ENCODE measurements at places on chromosomes 7 and 10.

GRCh38 chr10:79007421-79008319 is 61.1 kb upstream of the ZMIZ1 start:
- no peak for DNase-seq

DNA sequence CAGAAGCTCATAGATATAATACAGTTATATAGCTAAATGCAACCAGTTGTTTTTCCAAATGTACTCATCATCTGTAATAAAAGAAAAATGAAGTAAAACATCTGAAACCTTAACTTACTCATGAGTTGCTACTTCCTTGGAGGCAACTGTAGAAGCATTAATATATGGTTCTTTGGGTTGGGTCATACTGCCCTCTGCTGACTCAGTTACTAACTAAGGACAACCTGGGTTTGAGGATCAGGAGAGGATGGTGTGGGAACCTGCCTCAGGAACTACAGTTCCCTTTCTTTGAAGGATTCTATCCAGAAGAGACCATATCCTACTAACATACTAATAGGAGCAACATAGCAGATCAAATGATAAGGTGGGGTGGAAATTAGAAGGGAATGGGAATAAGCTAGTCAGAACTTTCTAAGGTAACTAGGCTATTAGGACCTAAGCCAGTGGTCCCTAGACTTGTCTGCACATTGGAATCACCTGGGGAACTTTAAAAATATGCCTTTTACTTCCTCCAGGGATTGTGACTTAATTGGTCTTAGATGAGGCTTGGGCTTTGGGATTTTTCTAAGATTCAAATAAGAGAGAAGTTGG is 20.7 kb downstream of the COX15 start:
- DNase-seq = peak; percentile 81

DNA sequence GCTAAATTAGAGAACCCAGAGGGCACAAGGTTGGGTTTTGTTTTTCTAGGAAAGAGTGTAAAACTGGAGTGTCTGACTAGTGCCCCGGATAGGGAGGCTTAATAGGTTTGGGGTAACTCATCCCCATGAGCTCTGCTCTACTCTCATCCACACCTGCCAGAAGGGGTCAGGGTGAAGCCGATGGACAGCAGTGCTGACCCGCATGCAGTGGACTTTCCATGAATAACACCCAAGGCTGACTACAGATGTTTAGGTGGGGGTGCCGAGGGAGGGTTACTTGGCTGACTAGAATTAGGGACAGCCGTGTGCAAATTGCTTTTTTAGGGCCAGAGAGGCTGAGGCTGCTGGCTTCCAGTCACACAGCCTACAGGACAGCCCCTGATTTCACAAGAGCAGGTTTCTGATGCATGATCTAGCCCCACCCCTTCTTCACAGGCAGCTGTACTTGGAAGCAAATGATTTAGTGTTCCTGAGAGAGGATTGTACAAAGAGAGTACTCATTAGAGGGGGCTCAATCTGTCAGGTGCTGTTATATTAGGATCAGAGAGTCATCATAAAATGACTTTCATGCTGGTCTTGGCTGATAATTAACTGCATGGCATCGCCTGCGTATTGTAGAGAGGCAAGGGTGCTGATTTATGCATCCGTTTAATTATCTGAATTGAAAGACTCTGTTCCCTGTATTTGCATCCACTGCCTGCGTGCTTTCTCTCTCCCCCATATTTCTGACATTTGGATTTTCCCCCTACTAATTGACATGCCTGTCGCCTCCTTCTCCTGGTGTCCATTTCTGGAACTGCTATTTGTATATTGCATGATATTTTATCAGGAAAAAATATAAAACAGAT is 9.5 kb downstream of the INHBA start:
- DNase-seq = no peak

- peak; percentile 16 for DNase-seq
Measured at GRCh38 chr7:148790131-148790726, 91.5 kb downstream of the CUL1 start.

- no peak for DNase-seq
Measured at GRCh38 chr10:61869041-61869675, 32.3 kb upstream of the ARID5B start.

- DNase-seq = peak; percentile 5
Measured at GRCh38 chr10:91665842-91666241, 33.0 kb upstream of the PPP1R3C start.

- no peak for DNase-seq
Measured at GRCh38 chr7:159108491-159108890, 36.2 kb downstream of the VIPR2 start.

DNA sequence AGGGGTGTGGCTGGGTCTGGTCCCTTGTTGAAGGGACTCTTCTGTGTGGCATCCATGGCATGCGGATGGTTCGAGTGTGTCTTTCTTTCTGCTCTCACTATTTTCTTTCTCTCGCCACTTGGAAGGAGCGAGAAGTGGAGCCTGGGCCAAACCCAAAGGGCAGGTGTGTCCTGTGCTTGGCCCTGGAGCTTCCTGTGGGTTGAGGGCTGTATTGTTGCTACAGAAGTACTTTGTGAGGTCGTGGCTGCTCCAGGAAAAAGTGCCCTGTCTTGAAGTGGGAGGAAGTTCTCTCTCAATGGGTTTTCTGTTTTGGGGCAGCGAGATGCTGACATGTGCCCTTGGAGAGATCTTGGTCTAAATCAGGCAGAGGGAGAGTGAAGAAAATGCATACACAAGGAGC is 72.0 kb downstream of the DOCK1 start:
- no peak for DNase-seq

DNA sequence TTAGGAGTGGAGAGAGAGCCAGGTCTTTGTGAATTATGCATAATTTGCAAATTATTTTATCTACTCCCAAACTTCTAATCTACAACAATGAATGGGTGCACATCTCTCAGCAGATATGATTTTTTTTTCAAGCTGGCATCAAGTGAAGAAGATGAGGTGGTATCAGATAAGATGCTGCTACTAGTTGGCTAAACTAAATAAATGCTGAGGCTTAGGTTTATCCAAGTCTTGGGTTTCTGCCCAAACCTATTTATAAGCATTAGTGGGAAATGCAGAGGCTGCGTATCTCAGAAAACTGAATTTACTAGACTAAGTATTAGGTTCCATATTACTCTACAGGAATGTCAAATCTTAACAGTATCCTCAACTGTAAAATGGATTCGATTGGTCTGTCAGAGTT is 703.0 kb upstream of the CELF2 start:
- DNase-seq = no peak

DNA sequence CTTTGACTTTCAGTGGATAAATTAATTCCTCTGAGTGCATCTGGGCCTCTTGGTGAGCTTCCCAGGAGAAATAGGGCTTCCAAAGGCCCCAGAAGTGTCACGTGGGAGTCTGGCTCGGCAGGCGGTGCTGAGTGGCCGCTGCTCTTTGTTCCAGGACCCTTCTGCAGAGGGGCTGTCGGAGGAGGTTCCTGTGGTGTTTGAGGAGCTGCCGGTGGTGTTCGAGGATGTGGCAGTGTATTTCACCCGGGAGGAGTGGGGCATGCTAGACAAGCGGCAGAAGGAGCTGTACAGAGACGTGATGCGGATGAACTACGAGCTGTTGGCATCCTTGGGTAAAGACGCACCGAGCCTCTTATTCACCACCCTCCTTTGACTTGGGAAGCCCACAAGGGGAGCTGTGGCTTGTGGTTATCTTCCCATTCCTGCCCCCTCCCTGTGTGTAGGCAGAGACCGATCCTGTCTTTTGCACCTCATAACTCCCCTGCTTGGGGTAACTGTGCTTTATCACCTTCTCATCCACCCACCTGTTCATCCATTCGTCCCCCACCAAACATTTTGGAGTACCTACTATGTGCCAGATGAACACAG is 11.9 kb downstream of the ZNF862 start:
- no peak for DNase-seq

GRCh38 chr10:69768386-69768785 is 33.3 kb upstream of the COL13A1 start:
- no peak for DNase-seq

DNA sequence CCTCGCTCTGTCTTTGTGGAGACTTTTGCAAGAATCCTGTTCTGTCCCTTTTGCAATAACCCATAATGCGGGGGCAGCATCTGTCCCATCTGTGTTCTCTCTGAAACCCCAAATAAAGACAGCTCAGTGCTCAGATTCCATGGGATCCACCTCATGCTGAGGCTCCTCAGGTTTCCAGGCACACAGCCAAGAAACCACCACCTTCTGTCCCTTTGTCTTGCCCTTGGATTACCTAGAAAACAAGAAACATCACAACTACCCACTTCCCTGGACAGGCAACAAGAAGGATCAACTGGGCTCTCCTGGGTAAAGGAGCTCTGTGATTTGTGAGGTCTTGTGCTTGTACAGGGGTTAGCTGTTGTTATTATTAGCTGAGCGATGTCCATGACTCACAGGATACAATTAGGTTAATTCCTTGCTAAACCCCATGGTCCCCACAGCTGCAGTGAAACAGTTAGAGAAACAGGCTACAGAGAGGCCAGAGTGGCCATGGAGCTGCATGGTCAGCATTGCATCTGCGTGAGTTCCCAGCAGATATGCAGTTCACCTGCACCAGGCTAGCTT is 50.2 kb downstream of the CXCL12 start:
- DNase-seq = no peak

DNA sequence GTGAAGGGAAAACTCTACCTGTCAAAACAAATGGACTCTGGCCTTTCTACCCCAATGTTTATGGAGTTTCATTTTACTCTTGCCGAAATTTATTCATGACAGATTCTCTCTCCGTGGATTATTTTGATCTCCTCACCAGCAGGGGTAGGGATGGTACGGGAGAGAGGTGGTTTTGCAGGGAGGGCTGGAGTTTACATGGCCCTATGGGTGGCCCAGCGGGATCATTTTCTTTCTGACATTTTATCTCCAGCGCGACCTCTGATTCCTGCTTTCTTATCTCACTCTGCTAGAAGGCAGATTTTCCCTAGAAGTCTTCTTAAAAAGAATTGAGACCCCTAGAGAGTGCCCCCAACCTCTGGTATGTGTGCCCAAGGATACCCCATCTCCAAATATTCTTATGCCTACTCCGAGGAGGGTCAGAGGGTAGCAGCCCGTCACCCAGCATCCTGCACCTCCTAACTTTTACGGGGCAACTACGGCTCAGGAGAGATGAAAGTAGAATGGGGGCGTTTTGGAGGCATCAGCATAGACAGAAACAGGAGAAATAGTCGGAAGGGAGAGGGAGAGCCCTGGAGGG is 10.1 kb upstream of the GATA3 start:
- DNase-seq = no peak
